Muscle of leg (tissue), 16 donors: ENCODE measurements at places on chromosomes 1 and 21. TPM values are rescaled to one million over a fixed set of nuclear protein-coding genes. Genes with fewer than 3 reads are reported as not detected.

The RAB7B gene
- total RNA-seq, result 10.6 TPM

The RUNX3 gene
- total RNA-seq, result 0.22 TPM

DNA sequence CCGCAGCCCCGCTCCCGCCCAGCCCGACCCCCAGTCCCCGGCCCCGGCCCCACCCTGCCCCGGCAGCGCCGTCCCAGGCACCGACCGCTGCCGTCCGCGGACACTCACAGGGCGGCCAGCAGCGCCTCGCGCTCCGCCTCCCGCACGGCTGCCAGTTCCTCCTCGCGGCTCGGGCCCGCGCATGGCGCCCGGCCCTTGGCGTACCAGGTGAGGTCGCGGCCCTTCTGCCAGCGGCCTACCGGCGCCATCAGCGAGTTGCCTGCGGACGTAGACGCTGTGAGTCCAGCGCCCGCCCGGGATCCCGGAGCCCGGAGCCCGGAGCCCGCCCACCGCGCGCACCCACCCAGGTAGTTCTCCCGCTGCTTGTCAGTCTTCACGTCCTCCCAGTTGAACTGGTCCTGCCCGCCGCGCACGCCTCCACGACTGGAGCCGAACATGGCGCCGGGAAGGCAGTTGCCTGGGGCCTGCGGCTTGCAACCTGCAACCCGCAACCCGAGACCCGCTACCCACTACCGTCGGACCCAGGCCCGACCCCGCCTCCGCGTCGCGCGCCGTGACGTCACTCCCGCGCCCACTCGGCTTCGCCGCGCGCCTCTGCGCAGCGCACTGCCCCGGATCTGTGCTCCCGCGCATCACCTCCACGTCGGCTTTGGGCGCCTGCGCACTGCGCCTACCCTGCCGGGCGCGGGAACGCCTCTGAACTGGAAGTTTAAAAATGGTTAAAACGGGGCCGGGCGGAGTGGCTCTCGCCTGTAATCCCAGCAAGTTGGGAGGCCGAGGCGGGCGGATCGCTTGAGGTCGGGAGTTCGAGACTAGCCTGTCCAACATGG, at the start of gene C1orf35:
TSS of gene C1orf35 (minus strand) at position 535 of the 830 bp plus-strand sequence. CDS start at position 437, 98 bp downstream.
- H3K4me3 ChIP-seq, result peak within 1 kb of the TSS; percentile 91
- peaks cover 53% of the 10 kb centered on the region for H3K36me3 ChIP-seq
- no peaks in the 10 kb centered on the region for H3K27me3 ChIP-seq
- H3K27ac ChIP-seq, result peak within 1 kb of the TSS; percentile 91
- peak; percentile 97 for DNase-seq

- H3K27me3 ChIP-seq, result no peaks in the 10 kb centered on the region
- H3K36me3 ChIP-seq, result no peaks in the 10 kb centered on the region
- H3K4me3 ChIP-seq, result no peak overlapping the region
- no peak for DNase-seq
Observed at GRCh38 chr1:188343914-188344313, 1515.2 kb downstream of the PLA2G4A start.

DNA sequence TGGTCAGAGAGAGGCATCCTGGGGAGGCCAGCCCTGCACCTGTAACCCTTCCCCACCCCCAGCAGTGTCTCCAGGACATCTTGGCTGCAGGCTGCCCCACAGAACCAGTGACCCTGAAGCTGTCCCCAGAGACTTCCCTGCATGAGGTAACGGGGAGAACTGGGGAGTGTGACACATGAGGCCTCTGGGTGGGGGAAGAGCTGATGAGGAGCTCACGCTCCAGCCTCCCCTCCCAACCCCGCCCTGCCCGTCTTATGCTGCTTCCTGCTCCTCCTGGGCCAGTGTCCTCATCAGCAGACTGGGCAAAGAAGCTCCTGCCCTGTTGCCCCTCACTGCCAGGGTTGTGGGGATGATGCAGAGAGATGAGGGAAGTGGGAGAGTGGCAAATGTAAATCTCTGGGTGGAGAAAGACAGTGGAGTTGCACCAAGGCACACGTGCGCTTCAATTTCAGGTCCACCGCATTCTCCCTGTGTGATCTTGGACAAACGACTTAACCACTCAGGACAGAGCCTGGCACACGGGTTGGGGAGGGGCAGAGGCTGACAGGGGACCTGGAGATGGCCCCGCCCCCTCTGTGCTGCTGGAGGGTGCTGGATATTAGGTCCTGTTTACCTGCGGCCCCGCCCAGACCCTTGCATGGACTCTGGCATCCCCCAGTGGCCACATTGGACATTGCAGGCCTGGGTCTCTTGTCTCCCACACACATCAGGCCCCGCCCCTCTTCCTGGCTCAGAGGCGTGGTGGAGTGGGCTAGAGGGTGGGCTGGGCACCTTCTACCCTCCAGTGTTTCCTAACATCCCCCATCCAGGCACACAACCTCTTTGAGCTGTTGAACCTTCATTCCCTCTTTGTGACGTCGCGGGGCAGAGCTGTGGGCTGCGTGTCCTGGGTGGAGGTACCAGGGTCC, 12.3 kb downstream of the CLCNKB start:
- H3K4me3 ChIP-seq, result no peak overlapping the region
- H3K36me3 ChIP-seq, result no peaks in the 10 kb centered on the region
- H3K27ac ChIP-seq, result no peak overlapping the region
- H3K4me1 ChIP-seq, result no peaks in the 10 kb centered on the region
